ENCODE measurements at places on chromosomes 6 and 20. TPM values are rescaled to one million over a fixed set of nuclear protein-coding genes. Genes with fewer than 3 reads are reported as not detected.

Gene KHDC1L
- not detected for total RNA-seq

GRCh38 chr6:6121943-6122342 lies 115.2 kb upstream of the NRN1 start:
- H3K4me1 ChIP-seq = no peaks in the 10 kb centered on the region
- H3K27ac ChIP-seq = no peak overlapping the region
- no peaks in the 10 kb centered on the region for H3K27me3 ChIP-seq
- H3K36me3 ChIP-seq = no peaks in the 10 kb centered on the region
- DNase-seq = no peak

DNA sequence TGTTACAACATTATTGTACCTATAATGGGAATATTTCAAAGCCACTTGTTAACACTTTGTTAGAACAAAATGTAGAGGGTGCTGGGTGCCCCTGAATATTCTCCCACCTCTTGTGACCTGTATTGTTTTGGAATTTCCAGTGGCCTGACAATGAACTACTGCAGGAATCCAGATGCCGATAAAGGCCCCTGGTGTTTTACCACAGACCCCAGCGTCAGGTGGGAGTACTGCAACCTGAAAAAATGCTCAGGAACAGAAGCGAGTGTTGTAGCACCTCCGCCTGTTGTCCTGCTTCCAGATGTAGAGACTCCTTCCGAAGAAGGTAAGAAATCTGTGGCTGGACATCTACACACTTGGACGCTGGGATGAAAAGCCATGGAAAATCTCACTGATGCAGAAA lies 28.9 kb downstream of the PLG start:
- no peaks in the 10 kb centered on the region for H3K4me1 ChIP-seq
- no peak for DNase-seq
- no peak overlapping the region for H3K4me3 ChIP-seq
- H3K36me3 ChIP-seq = no peaks in the 10 kb centered on the region

DNA sequence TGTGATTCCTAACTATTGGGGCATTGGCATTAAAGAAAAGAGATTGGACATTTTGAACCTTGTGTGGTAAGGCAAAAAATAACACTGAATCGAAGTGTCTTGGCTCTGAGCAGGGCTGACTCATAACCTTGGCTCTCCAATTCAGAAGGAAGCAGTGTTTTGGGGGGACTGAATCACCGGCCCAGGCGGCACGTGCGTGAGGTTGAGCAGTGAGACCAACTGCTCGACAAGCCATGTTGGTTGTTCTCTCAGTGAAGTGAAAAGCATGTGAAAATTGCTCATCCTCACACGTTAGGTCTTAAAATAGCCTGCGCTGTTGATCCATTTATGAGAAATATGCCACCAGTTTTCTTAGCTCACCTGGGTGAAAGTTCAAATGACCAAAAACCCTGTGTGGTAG lies 137.8 kb upstream of the SPACA1 start:
- no peaks in the 10 kb centered on the region for H3K4me1 ChIP-seq
- no peak overlapping the region for H3K27ac ChIP-seq
- no peak for DNase-seq
- no peak overlapping the region for H3K4me3 ChIP-seq
- peaks cover 14% of the 10 kb centered on the region for H3K27me3 ChIP-seq

Gene LAMA4
- total RNA-seq = 44.0 TPM

Gene PBOV1
- not detected for total RNA-seq

Gene SYCP2L
- total RNA-seq = 5.2 TPM

Gene RIMS1
- total RNA-seq = 2.9 TPM

Gene LGSN
- not detected for total RNA-seq

- peaks cover 90% of the 10 kb centered on the region for H3K4me1 ChIP-seq
- peaks cover 45% of the 10 kb centered on the region for H3K36me3 ChIP-seq
- H3K4me3 ChIP-seq = no peak overlapping the region
- H3K27ac ChIP-seq = no peak overlapping the region
- DNase-seq = no peak
These were observed 5.2 kb downstream of the CDC25B start for GRCh38 chr20:3801299-3801698.

DNA sequence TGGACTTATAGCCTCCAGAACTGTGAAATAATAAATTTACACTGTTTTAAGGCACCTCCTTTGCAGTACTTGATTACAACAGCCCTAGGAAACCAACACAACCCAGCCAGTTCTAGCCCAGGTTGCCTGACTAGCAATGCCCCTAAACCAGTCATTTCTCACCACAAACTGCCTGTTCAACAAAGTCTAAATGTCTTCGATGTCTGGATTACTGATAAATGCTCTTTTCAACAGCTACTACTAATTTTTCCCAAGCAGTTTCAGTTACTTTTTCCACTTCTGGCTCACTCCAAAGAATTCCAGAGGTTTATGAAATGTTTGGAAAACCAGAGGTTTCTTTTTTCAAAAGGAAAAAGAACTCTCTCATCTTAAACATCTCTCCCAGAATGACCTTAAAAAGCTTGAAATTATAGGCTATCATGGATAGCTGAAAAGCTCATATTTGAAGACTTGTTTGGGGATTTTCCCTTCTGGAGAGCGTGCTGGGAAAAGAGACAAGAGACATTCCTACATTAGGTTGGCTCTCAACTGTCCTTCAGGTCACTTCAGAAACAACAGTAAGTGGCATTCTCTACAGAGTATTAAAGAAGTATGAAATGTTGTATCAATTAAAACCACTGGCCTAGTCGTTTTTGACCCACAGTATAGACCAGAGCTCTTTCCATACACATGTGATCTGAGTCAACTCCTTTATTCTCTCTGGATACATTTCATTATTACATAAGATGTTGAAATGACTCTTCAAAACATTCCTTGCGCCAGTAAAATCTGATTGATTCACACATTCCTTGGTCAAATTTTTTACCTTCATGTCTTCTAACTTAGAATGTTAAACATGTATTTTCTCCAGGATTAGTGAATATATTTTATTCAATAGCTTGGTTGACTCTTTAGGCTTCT lies 265.9 kb downstream of the COL12A1 start:
- DNase-seq = no peak
- no peaks in the 10 kb centered on the region for H3K36me3 ChIP-seq

Gene KCNG1
- total RNA-seq = 1.2 TPM

GRCh38 chr20:17507032-17507431 lies 24.1 kb downstream of the BFSP1 start:
- DNase-seq = no peak
- H3K4me3 ChIP-seq = no peak overlapping the region

- no peaks in the 10 kb centered on the region for H3K36me3 ChIP-seq
- DNase-seq = no peak
- H3K27me3 ChIP-seq = no peaks in the 10 kb centered on the region
- H3K27ac ChIP-seq = no peak overlapping the region
- H3K4me3 ChIP-seq = no peak overlapping the region
These were observed 696.2 kb upstream of the MARCKS start for GRCh38 chr6:113161018-113161315.

DNA sequence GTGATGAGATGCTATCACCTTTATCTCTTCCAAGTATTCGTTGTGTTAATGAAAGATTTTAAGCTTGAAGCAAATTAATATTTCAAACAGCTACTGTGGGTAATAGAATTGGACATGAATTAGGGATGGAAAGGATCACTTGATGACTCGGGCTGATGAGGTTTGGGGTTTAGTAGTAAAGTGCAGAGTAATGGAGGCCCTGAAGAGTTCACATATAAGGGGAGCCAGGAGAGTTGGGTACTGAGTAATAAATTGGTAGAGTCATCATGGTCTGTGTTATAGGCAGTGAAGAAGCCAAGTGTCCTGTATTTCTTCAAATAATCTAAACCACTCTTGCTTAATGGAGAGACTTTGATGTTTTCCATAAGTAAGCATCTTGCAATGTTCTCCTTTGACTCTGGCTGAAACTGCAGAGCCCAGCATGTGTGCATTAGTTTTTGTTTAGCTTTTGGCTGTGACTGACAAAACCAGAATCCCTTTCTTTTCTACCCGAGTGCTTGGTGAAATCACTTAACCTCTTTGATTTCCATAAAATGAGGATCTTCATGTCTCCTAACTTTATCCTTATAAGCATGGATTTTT lies 57.6 kb downstream of the L3MBTL3 start:
- no peaks in the 10 kb centered on the region for H3K27me3 ChIP-seq
- no peak overlapping the region for H3K4me3 ChIP-seq
- peaks cover 9% of the 10 kb centered on the region for H3K36me3 ChIP-seq
- no peak for DNase-seq
- no peak overlapping the region for H3K27ac ChIP-seq

Gene BPIFB4
- total RNA-seq = not detected

DNA sequence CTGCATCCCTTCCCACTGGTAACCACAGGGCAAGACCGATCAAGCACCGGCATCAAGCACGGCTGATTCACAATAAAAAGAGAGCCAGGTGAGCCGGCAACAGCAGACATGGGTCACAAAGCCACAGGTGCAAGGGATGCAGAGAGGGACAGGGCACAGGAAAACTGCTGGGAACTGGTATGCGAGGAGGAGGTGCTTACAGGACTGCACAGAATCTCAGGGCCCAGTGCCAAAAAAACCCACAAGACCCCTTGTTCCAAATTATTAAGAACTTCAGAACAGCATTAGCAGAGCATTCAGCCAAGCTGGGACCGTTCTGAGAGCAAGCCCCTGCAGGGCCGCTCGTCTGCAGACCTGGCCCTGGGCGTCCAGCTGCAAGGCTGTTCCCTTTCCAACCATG lies 35.4 kb downstream of the BFSP1 start:
- peak; percentile 37 for DNase-seq
- H3K27ac ChIP-seq = no peak overlapping the region

Gene ANKEF1
- total RNA-seq = 11.0 TPM

Gene SERINC3
- 125 TPM for total RNA-seq

Gene FAM229B
- total RNA-seq = 3.9 TPM

GRCh38 chr20:1790386-1790785 lies 104.8 kb upstream of the SIRPA start:
- peaks cover 5% of the 10 kb centered on the region for H3K27me3 ChIP-seq
- H3K4me1 ChIP-seq = no peaks in the 10 kb centered on the region
- H3K4me3 ChIP-seq = no peak overlapping the region
- H3K36me3 ChIP-seq = no peaks in the 10 kb centered on the region

Gene LY6G6F
- total RNA-seq = not detected

- no peaks in the 10 kb centered on the region for H3K27me3 ChIP-seq
- H3K36me3 ChIP-seq = no peaks in the 10 kb centered on the region
- H3K4me1 ChIP-seq = no peaks in the 10 kb centered on the region
These were observed 10.7 kb upstream of the VEGFA start for GRCh38 chr6:43759136-43759906.

DNA sequence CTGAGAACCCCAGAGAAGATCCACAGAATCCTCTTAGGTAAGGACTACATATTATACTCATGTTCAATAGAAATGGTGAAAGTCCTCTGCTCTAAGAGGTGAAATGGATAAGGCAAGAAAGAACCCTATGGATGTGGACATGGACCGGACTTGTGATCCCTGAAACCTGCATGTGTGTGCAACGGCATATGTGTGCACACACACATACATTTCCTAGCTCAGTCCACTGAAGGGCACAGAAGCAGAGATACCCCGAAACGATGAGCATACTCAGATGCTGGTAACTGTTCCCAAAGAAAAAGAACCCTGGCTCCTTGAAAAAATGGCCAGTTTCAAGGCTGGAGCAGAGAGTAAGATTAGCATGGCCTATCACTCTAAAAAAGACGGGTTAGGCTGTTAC lies 22.6 kb downstream of the SNX5 start:
- H3K27ac ChIP-seq = no peak overlapping the region
- DNase-seq = no peak
- H3K4me1 ChIP-seq = no peaks in the 10 kb centered on the region
- no peak overlapping the region for H3K4me3 ChIP-seq

GRCh38 chr6:144615870-144616269 lies 330.7 kb downstream of the UTRN start:
- no peak overlapping the region for H3K4me3 ChIP-seq
- no peaks in the 10 kb centered on the region for H3K27me3 ChIP-seq
- no peaks in the 10 kb centered on the region for H3K4me1 ChIP-seq
- no peaks in the 10 kb centered on the region for H3K36me3 ChIP-seq

- no peaks in the 10 kb centered on the region for H3K27me3 ChIP-seq
- DNase-seq = no peak
- H3K4me1 ChIP-seq = peaks cover 10% of the 10 kb centered on the region
These were observed 53.5 kb upstream of the GCLC start for GRCh38 chr6:53598265-53598907.

DNA sequence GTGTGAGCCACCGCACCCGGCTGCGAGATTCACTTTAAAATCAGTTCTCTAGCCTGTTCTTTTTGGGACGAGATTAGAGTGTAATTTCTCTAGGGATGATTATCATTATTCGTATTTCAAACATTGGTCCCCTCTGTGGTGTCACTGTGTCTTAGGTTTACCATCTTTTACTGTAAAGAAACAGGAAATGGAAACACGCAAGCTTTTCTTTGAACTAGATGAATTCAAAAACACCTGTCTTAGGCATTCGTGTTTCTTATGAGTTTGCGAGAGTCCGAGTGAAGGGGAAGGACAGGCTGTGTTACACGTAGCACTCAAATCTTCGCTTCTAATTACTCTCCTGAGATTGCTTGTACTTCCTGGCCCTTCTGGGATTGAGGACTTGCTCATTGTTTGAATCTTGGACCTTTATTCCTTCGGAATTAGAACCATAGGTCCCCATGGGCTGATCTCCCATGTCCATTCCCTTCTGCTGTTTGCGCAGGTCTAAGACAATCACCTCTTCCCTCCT lies 61.6 kb downstream of the PHACTR2 start:
- peaks cover 22% of the 10 kb centered on the region for H3K4me1 ChIP-seq
- H3K27ac ChIP-seq = no peak overlapping the region
- DNase-seq = no peak
- H3K36me3 ChIP-seq = no peaks in the 10 kb centered on the region
- no peaks in the 10 kb centered on the region for H3K27me3 ChIP-seq

DNA sequence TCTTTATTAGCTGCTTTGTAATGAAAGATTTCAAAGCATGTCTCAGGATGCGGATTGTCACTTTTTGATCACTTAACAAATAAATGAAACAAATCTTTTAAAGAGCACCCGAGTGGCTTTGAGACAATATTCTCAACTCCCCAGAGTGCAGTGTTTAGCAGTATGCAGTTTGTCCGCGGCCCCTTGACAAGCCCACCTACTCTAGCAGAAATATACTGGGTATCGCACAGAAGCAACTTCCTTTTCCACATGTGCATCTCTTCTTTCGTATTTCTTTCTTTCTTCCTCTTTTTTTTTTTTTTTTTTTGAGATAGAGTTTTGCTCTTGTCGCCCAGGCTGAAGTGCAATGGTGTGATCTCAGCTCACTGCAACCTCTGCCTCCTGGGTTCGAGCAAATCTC lies 84.5 kb upstream of the FAM184A start:
- no peaks in the 10 kb centered on the region for H3K4me1 ChIP-seq
- no peak for DNase-seq
- no peak overlapping the region for H3K4me3 ChIP-seq
- no peaks in the 10 kb centered on the region for H3K27me3 ChIP-seq
- no peaks in the 10 kb centered on the region for H3K36me3 ChIP-seq
- no peak overlapping the region for H3K27ac ChIP-seq

GRCh38 chr6:129314575-129314974 lies 395.4 kb downstream of the ARHGAP18 start:
- no peaks in the 10 kb centered on the region for H3K27me3 ChIP-seq
- H3K27ac ChIP-seq = no peak overlapping the region
- DNase-seq = no peak
- H3K36me3 ChIP-seq = no peaks in the 10 kb centered on the region

Gene HSPA1L
- total RNA-seq = 3.1 TPM

Measured in suprapubic skin (tissue), 4 donors.